Cortex of kidney (tissue), 1 donor: ENCODE measurements at places on chromosomes 3 and 15.

DNA sequence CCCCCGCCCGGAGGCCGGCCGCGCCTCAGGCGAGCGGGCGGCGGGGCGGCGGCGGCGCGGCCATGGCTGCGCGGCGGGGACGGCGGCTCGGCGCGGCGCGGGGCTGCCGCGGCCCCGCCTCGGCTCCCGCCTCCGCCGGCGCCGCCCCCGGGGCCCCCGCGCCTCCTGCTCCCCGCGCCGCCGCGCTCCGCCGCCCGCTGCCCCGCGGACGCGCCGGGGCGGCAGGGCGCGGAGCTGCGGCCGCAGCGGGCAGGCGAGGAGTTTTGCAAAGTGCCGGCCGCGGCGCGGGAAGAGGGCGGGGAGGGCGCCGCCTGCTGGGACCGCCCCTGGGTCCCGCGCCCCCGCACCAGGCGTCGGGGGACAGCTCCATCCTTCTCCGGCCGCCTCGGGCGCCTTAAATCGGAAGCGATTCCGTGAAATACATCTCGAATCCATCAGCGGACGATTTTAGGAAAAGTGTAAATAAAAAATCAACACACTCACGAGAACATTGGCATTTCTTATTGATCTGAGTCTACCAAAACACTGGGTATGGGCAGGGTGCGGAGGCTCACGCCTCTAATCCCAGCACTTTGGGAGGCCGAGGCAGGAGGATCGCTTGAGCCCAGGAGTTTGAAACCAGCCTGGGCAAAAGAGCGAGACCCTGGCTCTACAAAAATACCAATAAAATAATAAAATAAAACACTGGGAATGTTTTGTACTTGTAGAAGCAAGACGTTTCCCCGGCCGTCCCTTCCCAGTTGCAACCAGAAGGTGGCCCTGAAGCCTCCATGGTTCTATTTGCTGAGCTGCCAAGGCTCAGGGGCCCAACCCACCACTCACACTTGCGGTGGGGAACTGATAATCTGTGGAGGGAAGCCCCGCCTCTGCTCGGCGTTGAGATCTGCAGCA is 136.9 kb downstream of the NUP210 start:
- DNase-seq, result no peak

GRCh38 chr15:28084547-28084946 is 14.6 kb downstream of the OCA2 start:
- DNase-seq, result no peak

GRCh38 chr3:58175437-58176184 is 35.2 kb downstream of the DNASE1L3 start:
- DNase-seq, result peak; percentile 22

GRCh38 chr3:31077826-31078225 is 183.4 kb upstream of the GADL1 start:
- no peak for DNase-seq

- no peak for DNase-seq
Observed at GRCh38 chr3:9067352-9067975, 104.2 kb upstream of the RAD18 start.

GRCh38 chr3:171558188-171558696 is 98.0 kb upstream of the TNIK start:
- no peak for DNase-seq

- DNase-seq, result no peak
Observed at GRCh38 chr15:48560321-48561051, 85.0 kb downstream of the FBN1 start.

DNA sequence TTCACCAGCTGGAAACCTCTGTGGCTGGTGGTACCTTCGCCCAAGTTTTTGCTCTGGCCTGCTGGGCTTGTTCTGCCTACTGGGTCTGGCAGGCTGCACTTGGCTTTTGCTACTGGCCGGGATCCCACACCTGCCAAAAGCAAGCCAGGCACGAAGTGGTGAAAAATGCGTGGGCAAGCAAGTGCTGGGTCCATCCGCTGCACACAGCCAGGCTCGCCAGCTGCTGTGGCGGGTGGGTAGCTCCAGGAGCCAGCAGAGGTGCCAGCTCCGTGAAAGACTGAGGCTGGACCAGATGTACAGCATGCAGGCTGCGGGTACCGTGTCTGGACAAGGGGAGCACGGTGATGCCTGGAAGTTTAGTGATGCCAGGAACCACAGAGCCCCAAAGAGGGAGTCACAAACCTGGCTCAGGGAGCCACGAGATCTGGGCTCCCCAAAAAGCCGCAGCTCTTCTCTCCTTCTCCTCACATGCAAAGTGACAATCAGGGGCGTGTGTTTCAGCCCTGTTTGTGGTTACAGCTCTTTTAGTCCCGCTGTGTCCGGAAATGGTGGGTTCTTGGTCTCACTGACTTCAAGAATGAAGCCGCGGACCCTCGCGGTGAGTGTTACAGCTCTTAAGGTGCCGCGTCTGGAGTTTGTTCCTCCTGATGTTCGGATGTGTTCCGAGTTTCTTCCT is 1455.6 kb upstream of the GBE1 start:
- DNase-seq, result no peak

- no peak for DNase-seq
Observed at GRCh38 chr3:61464518-61465140, 96.7 kb upstream of the PTPRG start.

- no peak for DNase-seq
Observed at GRCh38 chr3:187274977-187275338, 16.6 kb downstream of the MASP1 start.

GRCh38 chr3:48500656-48501055 is 3.3 kb downstream of the SHISA5 start:
- DNase-seq, result no peak

DNA sequence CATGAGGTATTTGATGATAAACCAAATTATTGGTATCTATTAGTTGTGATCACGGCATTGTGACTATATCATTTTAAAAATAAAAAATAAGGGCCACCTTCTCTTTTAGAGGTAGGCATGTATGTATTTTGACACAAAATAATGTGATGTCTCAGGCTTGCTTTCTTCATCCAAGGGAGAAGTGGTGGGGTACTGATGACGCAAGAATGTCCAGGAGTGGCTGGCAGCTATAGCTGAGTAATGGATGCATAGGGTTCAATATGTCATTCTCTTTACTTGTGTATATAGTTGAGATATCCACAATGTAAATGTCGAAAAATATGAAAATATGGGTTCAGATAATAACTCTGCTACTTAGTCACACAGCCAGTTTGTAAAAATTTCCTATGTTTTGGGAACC is 46.8 kb upstream of the NSMCE3 start:
- no peak for DNase-seq

- DNase-seq, result no peak
Observed at GRCh38 chr3:71579935-71580406, 3.6 kb downstream of the FOXP1 start.

DNA sequence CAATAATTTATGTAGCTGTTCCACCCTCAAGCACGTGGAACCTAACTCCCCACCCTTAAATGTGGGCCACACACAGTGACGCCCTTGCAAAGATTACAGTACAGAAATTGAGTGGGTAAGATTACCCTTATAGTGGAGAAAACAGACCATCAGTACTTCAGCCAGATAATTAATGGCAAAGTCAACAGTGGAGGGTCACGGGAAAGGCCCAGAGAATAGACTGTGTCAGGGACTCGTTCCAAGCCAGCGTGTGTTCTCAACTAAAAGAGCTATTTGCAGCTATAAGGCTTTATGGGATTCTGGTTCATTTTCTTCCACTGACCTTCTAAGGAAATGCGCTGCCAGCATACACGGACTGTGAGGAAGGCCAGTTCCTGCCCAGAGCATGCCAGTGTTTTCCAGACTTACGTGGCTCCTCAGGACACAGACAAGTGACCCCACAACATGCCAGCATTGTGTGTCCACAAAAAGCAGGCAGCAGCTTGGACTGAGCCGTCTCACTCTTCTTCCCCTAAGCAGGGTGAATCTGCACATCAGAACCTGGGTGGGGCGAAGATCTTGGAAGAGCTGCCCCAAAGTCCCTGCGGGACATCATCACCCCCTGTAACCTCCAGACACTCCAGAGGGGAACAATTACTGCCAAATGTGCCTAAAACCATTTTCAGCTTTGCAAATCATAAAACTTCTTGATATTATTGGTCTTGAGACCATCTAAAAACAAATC is 428.5 kb downstream of the OCA2 start:
- no peak for DNase-seq

GRCh38 chr3:15606434-15606891 is 4.9 kb downstream of the BTD start:
- DNase-seq, result no peak

DNA sequence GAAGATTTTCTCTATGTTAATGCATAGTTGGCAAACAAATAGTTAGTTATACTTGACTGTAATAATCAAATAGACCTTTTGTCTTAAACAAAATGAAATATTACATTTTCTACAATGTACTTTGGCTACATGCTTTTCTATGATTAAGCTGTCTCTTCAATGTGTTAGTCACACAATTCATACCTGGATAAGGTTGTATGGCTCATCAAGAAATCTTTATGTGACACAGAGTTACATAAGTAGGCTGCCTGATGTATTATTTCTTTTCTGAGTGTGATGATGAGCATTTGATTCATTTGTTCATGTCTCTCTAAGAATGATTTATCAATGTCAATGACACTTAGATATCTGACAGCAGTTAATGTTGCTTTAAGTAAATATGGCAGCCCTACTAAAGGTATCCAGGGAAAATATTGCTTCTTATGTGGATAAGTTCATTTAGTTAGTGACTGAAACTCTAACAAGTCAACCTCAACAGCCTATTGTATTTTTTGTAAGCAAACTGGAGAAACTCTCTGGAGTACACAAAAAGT is 157.4 kb upstream of the SOX2 start:
- no peak for DNase-seq

DNA sequence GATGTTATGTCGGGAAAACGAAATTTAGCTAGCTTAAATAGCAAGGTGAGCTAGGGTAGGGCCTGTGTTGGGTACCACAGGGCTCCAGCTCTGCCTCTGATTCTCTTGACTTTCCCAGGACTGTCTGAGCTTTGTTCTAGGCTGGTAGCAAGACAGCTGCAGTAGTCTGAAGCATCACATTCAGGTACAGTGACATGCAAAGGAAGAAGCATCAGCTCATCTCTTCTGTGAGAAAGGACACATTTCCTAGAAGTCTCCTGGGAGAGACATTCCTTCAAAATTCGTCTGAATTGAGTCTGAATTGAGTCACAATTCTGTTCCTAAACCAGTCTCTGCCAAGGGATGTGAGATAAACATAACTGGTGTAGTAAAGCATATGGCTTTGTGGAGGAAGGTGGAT is 8.5 kb upstream of the UBXN7 start:
- DNase-seq, result no peak

GRCh38 chr3:138450704-138451424 is 16.4 kb downstream of the ESYT3 start:
- no peak for DNase-seq

- DNase-seq, result no peak
Observed at GRCh38 chr15:29066838-29067237, 181.1 kb downstream of the APBA2 start.

DNA sequence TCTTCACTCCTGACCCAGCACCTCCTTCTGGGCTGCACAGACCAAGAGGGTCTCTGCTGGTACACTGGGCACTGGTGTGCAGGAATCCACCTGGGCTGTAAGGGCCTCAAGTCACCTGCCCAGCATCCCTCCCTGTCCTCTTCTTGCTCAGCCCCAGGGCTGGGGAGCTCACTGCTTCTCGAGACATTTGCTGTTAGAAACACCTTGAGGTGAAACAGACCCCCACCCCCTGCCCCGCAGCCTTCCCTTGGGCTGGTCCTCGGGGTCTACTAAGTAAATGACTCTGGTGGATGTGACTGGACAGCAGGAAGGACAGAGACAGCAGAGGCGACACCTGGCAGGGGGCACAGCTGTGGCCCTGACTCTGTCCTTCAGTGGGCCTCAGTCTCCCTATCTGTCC is 29.1 kb downstream of the LOXL1 start:
- DNase-seq, result no peak

DNA sequence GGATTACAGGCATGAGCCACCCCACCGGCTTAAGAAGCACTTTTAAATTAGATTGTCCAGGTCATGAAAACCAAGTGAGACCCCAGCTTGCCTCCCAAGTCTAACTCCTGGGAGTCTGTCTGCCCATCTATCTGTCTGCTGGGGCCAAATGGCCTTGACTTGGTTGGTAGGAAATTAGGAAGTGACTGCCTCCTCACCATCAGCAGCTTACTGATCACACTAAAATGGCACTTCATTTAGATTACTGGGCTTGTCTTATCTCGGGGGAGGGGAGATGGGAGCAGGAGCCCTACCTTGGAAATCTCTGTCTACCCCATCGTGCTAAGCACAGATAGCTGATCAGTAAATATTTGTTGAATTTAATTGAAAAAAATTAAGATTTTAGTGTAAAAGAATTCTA is 5.6 kb upstream of the LRRC2 start:
- DNase-seq, result no peak
